ENCODE measurements at places on chromosomes 3 and 15.
A peak's percentile ranks its signal among the peaks of the same experiment; 100 is the strongest.

- DNase-seq: no peak
Measured at GRCh38 chr15:68020685-68021084, 33.4 kb upstream of the PIAS1 start.

- DNase-seq: no peak
Measured at GRCh38 chr15:101439920-101440319, 49.6 kb downstream of the PCSK6 start.

GRCh38 chr15:80070840-80071239 lies 11.4 kb downstream of the ZFAND6 start:
- no peak for DNase-seq

GRCh38 chr3:45127130-45127822 lies 18.9 kb downstream of the CDCP1 start:
- no peak for DNase-seq

- DNase-seq: no peak
Measured at GRCh38 chr3:12983319-12983718, 89.9 kb downstream of the IQSEC1 start.

- DNase-seq: no peak
Measured at GRCh38 chr15:69606144-69606543, 153.5 kb downstream of the RPLP1 start.

- no peak for DNase-seq
Measured at GRCh38 chr15:35349916-35350315, 196.0 kb downstream of the DPH6 start.

- peak; percentile 23 for DNase-seq
Measured at GRCh38 chr15:100111125-100112060, 230.4 kb downstream of the ADAMTS17 start.

DNA sequence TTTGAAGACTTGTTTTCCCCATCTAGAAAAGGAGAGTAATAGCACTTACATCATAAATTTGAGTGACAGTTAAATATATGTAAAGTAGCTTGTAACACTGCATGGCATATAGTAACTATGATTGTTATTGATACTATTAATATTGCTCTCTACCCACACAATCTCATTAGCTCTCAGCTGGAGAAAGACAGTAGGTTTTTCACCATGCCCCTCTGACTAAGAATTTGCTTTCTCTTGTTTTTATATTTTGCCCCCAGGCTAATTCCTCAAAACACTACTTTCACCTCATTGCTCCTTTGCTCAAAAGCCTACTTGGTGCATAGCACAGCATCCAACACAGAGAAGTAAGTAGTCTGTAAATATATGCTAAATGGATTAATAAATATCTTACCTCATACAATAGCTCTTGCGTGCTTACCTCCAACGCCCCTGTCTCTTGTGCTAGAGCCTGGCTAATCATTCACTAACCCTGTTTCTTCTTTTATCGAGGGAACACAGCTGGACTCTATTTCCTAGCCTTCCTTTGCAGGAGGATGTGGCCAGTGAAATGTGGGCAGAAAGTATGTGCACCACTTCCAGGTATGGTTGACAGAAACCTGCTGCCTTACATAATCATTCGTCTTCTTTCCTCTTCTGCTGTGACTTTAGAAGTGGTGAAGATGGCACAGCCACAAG lies 190.0 kb downstream of the PLCH1 start:
- DNase-seq: no peak

DNA sequence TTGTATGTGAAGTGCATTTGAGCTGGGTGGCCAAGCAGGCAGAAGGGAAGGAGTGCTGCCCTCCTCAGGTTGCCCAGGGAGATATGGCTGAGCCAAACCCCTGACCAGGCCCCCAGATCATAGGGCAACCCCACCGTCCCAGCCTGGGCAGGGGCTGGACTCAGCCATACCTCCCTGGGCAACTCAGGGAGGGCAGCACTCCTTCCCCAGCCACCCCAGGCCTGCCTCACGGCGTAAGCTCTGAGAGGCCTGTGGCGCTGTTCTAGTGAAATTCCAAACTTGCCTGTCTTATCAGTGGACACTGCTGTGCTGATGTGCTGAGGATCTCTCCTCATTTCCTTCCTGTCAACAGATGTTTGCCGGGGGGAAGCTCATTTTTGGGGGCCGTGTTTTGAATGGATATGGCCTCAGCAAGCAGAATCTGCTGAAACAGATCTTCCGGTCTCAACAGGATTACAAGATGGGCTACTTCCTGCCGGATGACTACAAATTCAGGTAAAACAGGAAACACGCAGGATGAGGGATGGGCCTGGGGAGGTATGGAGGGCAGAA lies 57.6 kb upstream of the FGD5 start:
- no peak for DNase-seq

DNA sequence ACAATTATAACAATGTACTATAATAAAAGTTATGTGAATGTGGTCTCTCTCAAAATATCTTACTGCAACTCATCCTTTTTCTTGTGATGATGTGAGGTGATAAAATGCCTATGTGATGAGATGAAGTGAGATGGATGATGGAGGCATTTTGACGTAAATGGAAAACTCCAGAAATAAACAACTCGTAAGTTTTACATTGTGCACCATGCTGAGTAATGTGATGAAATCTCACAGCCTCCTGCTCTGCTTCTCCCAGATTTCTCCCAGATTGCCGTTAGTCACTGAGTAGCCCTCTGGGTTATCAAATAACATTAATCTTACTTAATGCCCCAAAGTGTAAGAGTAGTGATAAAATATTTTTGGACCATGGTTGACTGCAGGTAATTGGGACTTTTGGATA lies 64.8 kb upstream of the SLCO2A1 start:
- DNase-seq: no peak

DNA sequence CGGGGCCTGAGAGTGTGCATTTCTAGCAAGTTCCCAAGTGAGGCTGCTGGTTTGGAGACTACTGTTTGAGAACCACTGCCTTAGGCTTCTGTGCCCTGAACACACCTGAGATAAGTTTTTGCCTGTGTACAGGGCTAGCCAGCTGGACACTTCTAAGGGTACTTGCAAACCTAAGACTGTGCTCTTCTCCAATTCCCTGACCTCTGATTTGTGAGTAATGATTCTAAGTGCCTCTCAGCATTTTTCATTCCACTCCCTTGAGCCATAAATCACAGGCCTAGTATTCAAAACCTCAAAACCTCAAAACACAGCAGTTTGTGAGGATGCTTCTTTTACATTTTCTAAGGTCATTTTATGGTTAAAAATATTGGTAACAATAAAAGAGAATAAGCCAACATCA lies 148.4 kb downstream of the CHST2 start:
- DNase-seq: no peak

GRCh38 chr3:184017672-184018423 lies at the start of gene ABCC5:
ABCC5 (minus strand) TSS chr3:184017884; CDS start chr3:184014392, 3,492 bp downstream.
- DNase-seq: peak; percentile 75

GRCh38 chr15:88701561-88702095 lies 62.8 kb downstream of the ISG20 start:
- DNase-seq: no peak

GRCh38 chr3:107082527-107082926 lies 294.7 kb upstream of the CCDC54 start:
- DNase-seq: no peak

- peak; percentile 18 for DNase-seq
Measured at GRCh38 chr3:12423918-12424630, 60.2 kb upstream of the TSEN2 start.

- no peak for DNase-seq
Measured at GRCh38 chr3:10707400-10708215, 108.4 kb upstream of the SLC6A11 start.

DNA sequence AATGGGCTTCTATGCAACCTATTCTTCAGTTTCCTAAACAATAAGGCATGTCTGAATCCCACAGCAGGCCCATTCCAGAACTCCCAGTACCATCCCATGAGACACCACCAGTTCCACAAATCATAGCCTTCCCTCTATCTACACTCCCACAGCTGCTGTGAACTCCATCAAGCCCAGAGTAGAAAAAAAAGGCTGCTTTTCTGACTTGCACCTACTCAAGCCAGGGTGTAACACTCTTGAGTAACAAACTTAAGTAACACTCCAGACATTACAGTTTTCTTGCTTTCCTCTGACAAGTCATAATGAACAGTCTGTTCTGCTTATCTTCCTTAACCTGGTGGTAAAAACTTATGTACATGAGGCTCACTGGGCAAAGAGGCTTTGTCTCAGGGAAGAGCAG lies 283.1 kb downstream of the NFKBIZ start:
- DNase-seq: no peak

GRCh38 chr3:102206511-102207031 lies 228.2 kb upstream of the ZPLD1 start:
- no peak for DNase-seq

- no peak for DNase-seq
Measured at GRCh38 chr3:163785693-163786092, 1292.6 kb downstream of the SI start.

- no peak for DNase-seq
Measured at GRCh38 chr3:183427196-183427875, 1.1 kb downstream of the MCF2L2 start.

DNA sequence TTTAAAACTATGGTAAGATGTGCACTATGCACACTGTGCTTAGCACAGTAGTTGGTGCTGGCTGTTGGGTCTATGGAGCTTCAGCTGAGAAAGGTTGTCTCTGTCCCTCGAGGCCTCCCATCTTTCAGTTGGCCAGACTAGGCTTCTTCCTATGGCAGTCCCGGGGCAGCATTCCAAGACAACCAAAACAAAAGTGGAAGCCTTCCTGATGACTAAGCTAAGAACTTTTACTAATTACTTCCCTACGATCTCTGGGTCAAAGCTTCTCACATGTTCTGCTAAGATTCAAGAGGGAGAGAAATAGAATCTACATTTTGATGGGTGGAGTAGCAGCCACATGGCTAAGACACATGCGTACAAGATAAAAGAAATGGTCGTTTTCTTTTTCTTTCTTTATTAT lies 342.8 kb downstream of the TUSC7 start:
- no peak for DNase-seq

DNA sequence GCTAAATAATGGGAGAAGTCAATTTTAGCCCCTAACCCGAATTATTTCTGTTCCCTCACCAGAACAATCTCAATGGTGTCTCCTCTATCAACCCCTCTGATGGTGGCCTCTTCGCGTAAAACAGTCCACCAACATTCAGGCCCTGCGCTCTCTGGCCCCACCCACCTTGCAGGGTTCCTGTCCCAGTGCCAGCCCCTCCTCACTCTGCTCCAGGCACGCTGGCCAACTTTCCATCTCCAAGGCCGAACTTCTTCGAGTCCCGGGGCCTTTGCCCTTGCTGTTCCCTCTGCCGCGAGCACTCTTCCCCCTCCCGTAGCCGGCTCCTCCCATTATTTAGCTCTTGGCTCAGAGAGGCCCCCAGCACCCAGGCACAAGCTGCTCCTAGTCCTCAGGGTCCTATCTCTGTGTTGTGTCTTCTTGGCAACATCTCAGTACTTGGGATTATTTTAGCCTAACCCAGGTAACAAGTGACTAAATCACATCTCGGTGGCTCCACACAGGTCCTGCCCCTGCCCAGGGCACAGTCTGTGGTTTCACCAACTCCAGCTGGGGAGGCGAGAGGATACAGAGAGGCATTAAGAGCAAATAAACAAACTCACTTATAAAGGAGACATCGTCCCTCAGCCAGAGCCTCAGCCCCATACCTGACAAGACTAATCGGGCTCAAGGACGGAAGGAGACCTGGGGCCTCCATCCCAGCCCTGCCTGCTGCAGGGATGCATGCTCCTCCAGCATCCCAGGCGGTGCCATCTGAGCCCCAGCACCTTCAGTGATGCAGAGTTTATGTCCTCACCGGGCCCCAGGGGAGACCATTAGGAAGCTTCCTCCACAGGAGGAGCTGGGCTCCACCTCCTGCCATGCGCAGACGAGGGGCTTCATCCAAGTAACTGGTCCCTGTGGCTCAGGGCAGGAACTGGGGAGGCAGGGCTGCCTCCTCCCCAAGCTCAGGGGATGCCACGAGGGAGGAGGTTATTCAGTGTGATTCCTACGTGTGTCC lies 19.7 kb upstream of the IQSEC1 start:
- no peak for DNase-seq

- no peak for DNase-seq
Measured at GRCh38 chr3:142981108-142981507, 17.6 kb upstream of the PAQR9 start.

GRCh38 chr3:117218641-117219048 lies 509.1 kb downstream of the TUSC7 start:
- no peak for DNase-seq

DNA sequence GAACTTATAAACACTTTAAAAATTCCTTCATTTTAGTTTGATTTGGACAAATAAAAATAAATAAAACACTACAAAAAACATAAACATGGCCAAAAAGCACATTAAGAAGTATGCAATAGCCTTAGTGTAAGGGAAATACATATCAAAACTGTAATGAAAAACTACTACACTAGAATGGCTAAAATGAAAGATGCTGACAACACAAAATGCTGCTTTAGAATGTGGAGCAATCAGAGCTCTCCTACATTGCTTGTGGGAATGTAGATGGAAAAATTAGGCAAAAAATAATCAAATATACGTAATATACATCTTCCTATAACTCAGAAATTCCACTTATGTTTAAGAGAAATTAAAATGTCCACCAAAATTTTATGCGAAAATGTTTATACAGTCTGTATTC lies 96.2 kb downstream of the ABI3BP start:
- no peak for DNase-seq

DNA sequence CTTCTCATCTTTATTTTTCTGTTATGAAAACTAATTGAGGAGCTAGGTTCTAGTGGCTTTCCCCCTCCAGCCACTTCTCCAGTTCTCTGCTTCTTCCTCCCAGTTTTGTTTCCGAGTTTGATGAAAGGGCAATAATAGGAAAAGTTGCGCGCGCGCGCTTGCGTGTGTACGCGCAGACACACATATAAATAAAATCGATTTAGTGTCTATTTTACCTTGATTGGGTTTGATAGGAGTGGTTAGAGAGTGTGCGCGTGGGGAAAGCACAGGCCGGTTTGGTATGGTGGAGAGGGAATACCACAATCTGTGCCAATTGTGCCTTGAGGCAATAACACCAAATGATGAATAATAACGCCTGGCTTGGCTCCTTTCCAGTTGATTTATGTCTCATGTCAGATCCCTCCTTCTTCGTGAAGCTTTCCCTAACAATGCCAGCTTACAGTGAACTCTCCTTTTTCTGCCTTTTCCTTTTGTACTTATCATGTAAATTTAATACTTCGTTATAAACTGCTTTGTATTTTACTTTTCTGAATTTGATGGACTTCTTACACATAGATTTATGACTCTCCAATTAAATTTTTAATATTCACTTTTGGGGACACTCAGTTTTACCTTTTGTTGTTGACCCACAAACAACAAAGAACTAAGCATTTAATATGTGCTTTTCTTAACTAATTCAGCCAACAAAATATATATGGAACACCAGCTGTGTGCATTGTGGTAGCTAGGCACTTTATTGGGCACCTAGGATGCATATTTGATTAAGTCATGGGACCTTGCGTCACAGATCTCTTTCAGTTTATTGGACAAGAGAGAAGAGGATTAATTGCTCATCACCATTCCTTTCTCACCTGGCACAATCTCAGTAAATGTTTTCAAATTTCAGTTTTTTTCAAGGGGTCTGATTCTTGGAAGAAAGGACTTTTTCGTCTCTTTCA lies 1.7 kb downstream of the TIPARP start:
- DNase-seq: peak; percentile 36

GRCh38 chr15:85525755-85526154 lies 145.4 kb downstream of the AKAP13 start:
- no peak for DNase-seq
